ENCODE measurements at places on chromosomes 11 and 22. TPM values are rescaled to one million over a fixed set of nuclear protein-coding genes. Genes with fewer than 3 reads are reported as not detected.
A peak's percentile ranks its signal among the peaks of the same experiment; 100 is the strongest.

DNA sequence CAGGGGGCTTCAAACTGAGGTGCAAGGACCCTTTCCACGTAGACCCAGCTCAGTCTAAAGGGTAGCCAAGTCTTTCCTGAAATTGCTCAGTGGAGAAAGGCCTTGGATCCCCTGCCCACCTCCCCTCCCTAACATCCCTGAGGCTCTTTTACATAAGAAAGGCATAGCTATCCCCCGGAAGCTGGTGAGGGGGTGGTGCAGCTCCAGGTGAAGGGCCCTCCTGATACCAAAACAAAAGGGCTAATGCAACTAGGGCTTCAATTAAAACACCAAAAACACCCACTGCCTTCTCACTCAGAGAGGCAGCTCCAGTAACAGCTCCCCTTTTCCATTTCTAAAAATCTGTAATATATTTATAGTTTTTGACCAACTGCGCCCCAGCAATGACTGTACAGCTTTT is 5.8 kb downstream of the SHANK2 start:
- DNase-seq = no peak

FXYD6 gene
- polyA plus RNA-seq = 124 TPM

DNA sequence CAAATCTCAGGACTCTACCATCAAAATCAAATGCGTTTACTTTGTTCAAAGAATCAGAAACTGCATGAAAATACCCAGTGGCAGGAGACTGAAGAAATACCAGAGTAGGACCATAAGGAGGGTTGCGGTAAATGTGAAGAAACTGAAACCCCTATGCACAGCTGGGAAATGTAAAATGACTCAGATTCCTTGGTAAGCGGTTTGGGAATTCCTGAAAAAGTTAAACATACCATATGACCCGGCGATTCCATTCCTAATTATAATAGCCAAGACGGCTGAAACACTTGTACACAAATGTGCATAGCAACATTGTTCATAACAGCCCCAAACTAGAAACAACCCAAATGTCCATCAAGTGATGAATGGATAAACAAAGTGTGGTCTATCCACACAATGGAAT is 114.1 kb upstream of the GRAMD1B start:
- DNase-seq = no peak

GAS2 gene
- 13.5 TPM for polyA plus RNA-seq

- DNase-seq = no peak
Observed at GRCh38 chr11:44831605-44832394, 105.0 kb downstream of the TSPAN18 start.

- no peak for DNase-seq
Observed at GRCh38 chr22:39446239-39446721, 10.5 kb upstream of the MGAT3 start.

COMT gene
- 47.7 TPM for polyA plus RNA-seq

DNA sequence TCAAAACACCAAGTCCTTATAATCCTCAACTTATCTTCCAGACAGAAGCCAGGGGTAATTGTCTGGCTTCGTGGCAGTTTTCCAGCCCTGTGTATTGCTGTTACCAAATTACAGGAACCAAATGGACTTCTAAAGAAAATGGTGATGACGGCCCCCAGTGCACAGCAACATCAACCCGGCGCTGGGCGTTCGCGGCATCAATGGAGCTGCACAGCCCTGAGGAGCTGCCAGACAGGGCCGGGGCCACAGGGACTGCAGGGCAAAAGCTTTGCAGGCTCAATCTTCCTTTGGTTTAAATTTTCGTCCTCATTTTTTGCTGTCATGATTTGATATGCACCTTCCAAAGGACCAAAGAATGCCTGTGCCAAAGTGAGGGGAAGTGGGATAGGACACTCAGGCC is 292.5 kb downstream of the BRD1 start:
- DNase-seq = no peak

GRCh38 chr11:3147626-3148025 is 17.5 kb downstream of the OSBPL5 start:
- DNase-seq = no peak

- no peak for DNase-seq
Observed at GRCh38 chr11:121268581-121268980, 24.0 kb upstream of the SC5D start.

GRCh38 chr22:46595545-46595944 is 24.6 kb upstream of the GRAMD4 start:
- DNase-seq = no peak

DNA sequence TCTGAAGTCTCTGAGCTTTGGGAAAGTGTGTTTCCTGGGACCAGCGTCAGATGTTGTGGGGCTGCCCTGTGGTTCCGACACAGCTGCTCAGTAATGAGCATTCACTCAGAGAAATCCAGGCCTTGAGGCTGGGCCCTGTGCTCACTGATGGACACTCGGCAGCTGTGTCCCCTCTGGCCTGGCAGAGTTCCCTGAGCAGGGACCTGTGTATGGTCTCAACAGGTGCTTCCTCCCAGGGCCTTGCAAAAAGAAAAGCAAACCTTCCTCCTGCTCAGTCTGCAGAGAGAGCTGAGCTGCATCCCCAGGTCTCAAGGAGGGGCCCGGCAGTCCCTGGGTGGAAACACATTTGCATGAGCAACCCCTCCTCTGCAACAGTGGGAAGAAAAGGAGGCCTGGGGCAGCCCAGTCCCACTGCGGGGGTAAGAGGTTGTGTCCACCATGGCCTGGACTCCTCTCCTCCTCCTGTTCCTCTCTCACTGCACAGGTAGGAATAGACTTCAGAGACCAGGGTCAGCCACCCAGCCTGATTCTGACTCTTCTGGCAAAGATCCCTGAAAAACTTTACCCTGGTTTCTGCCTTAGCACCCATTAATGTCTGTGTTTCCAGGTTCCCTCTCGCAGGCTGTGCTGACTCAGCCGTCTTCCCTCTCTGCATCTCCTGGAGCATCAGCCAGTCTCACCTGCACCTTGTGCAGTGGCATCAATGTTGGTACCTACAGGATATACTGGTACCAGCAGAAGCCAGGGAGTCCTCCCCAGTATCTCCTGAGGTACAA is 131.2 kb downstream of the VPREB1 start:
- no peak for DNase-seq

GRCh38 chr11:103898065-103898464 is 138.4 kb upstream of the DDI1 start:
- DNase-seq = no peak

DNA sequence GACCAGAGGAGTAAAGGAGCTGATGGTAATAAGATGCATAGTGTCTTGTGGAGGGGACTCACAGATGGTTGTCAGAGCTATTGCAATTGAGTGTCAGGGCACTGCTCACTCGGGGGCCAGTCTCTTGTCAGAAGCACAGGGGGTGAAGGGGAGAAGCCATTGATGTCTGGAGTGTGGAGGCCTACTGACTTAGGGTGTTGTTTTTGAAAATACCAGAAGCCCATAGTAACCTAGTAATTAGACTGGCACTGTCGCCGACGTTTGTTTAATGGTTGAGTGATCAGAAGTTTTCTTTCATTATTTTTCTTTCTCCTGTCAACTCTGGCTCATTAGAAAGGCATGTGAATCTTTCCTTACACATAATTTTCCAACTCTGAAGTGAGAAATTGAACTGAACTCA is 151.6 kb upstream of the TENM4 start:
- no peak for DNase-seq

DNA sequence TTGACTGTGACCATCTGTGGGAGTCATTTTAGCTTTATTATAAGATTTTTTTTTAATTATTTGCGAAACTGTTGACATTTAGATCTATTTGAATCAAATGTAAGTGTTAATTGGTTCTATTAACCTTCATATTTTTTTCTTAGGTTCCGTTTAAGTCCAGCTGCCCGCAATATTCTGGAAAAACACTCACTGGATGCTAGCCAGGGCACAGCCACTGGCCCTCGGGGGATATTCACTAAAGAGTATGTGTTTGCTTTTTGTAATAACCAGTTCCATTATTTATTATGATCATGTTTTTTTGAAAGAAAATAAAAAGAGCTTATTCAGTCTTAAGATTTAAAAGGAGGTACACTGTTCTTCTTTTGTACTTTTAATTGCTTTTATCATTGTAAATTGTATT is 43.9 kb downstream of the PDHX start:
- DNase-seq = no peak

DNA sequence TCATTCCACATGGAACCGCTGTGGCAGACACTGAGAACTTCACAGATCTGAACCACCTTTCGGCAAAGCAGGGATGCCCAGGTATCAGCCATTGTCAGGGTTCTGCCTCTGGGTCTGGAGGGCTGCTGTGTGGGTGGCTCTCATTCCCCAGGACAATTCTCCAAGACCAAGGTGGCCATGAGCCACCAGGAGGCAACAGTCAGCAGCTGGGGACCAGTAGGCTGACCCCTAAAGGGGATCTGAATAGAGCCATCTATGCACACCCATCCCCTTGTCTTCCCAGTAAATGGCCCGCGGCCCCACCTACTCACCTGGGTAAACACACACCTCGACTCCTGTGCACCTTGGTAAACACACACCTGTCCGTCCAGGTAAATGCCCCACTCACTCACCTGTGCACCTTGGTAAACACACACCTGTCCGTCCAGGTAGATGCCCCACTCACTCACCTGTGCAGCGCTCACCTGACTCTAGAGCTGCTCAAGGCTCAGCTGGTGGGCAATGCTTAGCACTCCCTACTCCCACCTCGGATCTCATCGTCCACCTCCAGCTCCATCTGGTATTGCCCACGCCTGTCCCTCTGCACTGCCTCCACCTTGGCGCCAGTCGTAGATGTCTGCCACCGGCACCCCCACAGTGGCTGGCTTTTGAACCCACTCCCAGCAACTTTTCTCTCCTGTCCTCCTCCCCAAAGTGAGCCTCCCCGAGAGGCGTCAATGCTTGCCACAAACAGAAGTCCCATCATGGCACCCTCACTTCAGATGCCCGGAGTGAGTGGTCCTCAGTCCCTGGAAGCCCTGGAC is 10.2 kb downstream of the SLC25A1 start:
- no peak for DNase-seq

GRCh38 chr11:66459138-66459778 is 7.4 kb upstream of the PELI3 start:
- DNase-seq = no peak

GRCh38 chr11:72421351-72421750 is 13.0 kb downstream of the CLPB start:
- DNase-seq = no peak

ZC3H12C gene
- polyA plus RNA-seq = 7.9 TPM

SMC1B gene
- 0.14 TPM for polyA plus RNA-seq

VPREB1 gene
- polyA plus RNA-seq = not detected

DNA sequence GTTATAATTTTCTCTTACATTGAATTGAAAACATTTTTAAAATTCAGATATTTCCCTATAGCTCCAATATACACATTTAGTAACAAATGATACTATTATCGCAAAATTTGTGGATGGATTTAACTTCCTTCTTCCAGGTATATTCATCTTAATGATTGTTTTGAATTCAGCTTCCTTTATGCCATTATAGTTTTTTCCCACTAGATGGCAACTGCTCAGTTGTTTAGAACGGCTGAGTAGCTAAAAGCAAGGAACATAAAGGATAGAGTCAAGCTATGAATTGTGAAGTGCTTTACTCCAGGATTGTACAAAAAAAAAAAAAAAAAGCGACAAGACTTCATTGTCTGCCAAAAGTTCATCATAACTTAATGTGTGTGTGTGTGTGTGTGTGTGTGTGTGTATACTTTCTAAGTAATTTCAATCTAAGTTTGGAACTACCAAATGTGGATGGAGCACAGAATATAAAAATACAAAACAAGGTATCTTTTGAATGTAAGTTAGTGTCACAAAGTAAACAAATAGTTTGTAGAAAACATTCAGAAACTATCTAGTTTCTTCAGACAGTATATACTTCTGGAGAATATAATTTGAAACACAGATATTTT is 846.4 kb downstream of the DLG2 start:
- peak; percentile 6 for DNase-seq
